ENCODE measurements at places on chromosomes 4 and X. TPM values are rescaled to one million over a fixed set of nuclear protein-coding genes. Genes with fewer than 3 reads are reported as not detected.

Gene XAGE1A
- not detected for total RNA-seq

Gene PLP1
- not detected for total RNA-seq

Gene UCHL1
- 10.1 TPM for total RNA-seq

Gene ATP10D
- 58.6 TPM for total RNA-seq

Gene CSTF2
- total RNA-seq = 13.7 TPM

Gene IDH3G
- 22.9 TPM for total RNA-seq

Gene DGKK
- not detected for total RNA-seq

All from nasal cavity respiratory epithelium epithelial cell of viscerocranial mucosa (primary cell).